Stimulated activated CD4-positive, alpha-beta T cell treated with anti-CD3 and anti-CD28 coated beads, Interleukin-4, amount 100 ng/mL, for 1 hour (primary cell): ENCODE measurements at places on chromosomes 1 and 21.

- no peak for DNase-seq
Observed at GRCh38 chr1:182587666-182588499, 1.2 kb downstream of the RNASEL start.

GRCh38 chr1:152110365-152110859, 4.8 kb downstream of the TCHH start:
- peak; percentile 25 for DNase-seq

DNA sequence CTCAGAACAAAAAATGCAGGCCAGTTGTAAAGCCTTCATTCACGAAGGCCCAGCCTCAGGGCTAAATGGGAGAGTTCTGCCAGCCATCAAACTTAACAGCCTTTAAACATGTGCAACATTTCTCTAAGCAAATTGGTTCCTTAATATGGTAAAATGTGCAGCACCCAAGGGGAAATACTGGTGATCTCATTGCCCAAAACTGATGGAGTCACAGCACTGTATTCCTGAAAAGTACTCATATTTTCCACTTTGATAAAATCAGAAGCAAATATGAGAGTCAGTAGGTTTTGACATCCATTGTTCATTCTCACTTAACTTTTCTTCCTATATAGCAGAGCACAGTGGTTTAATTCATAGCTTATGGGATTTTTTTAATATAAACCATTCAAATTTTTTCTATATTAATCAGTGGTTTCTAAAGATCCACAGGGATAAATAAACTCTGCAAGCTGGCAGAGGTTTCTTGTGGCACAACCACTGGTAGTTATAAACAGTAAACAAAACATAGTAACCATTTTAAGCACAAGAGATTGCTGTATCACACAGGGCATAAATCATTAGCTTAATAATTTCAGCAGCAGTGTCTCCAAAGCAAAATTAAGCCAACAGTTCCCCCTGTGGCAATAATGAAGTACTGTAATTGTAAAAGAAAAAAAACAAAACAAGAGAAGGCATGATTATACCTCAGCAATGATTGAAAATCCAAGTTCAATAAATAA, 106.9 kb upstream of the LYPLAL1 start:
- DNase-seq, result no peak

- no peak for DNase-seq
Observed at GRCh38 chr1:37471345-37472231, 2.8 kb upstream of the ZC3H12A start.

DNA sequence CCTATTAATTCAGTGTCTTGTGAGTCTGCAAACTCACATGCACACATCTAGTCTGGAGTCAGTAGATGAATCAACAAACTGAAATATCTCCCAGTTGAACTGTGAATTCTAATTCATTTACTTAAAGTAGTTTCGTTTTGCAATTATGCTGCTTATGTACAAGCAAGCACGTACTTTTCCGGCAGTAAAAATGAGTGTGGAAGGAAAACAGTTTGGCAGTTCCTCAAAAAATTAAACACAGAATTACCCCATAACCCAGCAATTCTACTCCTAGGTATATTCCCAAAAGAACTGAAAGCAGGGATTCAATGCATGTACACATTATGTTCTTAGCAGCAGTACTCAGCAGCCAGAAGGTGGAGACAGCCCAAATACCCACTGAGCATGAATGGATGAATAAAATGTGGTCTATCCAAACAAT, 49.3 kb downstream of the GNB1 start:
- no peak for DNase-seq

- no peak for DNase-seq
Observed at GRCh38 chr1:60903591-60903990, 178.8 kb upstream of the NFIA start.

GRCh38 chr1:219813294-219813693, 115.1 kb downstream of the SLC30A10 start:
- no peak for DNase-seq

DNA sequence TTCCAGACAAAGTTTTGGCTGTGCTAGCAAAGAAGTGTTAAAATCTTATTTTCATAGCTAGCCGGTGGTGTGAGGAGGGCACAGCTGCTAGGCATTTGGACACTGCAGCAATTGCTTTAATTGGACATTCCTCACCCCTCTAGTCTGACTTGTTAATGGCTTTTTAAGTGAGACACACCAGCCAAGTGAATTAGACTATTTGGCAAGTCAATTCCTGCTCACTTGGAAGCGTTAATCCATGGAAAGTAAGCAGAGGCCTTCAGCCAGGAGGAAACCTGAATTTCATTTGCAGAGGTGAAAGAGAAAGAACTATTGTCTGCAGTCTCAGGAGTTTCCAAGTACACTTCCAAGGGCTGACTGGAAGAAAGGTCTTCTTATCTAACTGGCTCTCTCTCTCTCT, 175.7 kb downstream of the ST6GALNAC3 start:
- no peak for DNase-seq

GRCh38 chr1:12048372-12048771, 14.7 kb upstream of the TNFRSF8 start:
- no peak for DNase-seq

GRCh38 chr1:240254778-240255291, 163.2 kb downstream of the FMN2 start:
- DNase-seq, result no peak

GRCh38 chr1:94092210-94092613, 28.7 kb downstream of the ABCA4 start:
- DNase-seq, result no peak

GRCh38 chr1:43348809-43349593, 9.8 kb upstream of the CDC20 start:
- DNase-seq, result peak; percentile 40

- DNase-seq, result no peak
Observed at GRCh38 chr1:109712321-109712864, 342 bp downstream of the GSTM5 start.

GRCh38 chr1:27686223-27686990, 14.4 kb upstream of the IFI6 start:
- DNase-seq, result no peak

- no peak for DNase-seq
Observed at GRCh38 chr21:32991361-32991760, 34.4 kb upstream of the OLIG2 start.

GRCh38 chr1:30111431-30111830, 612.0 kb downstream of the MATN1 start:
- DNase-seq, result no peak

DNA sequence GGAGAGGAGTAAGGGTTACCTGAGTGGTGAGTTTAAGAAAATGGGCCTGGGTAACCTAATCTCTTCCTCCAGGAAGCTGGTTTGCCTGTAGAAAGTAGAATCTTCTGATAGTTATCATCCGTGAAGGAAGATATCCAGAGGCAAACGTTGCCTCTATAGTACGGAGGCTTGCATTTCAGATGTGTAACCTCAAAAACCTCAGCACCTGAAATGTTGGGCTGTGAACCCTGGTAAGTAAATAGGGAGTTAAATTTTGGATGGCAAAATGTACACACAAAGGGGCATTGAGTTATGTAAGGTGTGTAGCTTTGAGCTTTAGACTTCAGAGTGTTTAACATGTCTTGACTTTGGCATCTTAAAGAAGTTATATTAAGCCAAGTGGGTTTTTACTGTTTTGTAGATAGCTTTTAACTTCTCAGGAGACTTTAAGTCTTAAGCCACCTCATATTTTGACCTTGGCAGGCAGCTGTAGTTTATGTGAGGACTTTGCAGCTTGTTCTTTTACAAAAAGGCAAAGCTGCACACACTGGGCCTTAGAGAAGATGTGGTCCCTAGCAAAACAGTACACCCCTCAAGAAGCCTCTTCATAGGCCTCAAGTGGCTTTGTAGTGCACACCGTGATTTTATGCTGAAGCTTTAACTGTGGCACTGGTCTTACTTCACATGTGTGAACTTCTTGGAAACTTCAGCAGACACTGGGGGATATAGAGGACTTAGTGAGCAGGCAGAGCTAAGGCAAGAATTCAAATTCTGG, 83.4 kb downstream of the SNRPE start:
- no peak for DNase-seq

- peak; percentile 41 for DNase-seq
Observed at GRCh38 chr1:243946946-243947345, 96.9 kb upstream of the AKT3 start.

DNA sequence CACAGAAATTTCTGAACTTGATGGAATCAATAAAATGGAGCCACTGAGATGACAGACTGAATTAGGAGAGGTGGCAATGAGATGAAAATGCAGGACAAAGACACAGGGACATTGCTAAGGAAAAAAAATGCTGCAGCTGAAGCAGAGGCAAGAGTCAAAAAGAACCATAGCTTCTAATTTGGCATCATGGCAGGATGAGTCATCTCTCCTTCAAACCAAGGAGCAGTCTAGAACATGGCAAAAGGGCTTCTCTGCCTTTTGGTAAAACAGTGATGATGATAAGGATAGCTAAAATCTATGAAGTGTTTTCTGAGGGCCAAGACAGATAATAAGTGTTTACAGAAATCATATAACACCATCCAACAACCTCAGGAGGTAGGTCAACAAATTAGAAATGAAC, 16.8 kb downstream of the SLC19A2 start:
- DNase-seq, result no peak

DNA sequence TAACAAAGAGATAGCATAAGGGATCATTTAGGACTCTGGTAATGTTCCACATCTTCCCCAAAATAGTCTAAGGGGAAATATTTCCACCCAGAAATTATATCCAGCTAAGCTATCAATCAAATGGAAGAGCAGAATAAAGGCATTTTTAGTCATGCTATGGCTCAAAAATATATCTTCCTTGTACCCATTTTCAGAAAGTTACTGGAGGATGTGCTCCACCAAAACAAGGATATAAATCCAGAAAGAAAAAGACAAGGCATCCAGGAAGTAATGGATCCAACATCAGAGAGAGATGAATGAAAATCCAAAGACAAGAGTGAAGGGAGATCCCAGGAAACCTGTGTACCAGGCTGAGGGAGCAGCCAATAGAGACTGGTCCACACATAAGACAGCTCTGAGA, 2.7 kb upstream of the KRTAP10-8 start:
- no peak for DNase-seq

DNA sequence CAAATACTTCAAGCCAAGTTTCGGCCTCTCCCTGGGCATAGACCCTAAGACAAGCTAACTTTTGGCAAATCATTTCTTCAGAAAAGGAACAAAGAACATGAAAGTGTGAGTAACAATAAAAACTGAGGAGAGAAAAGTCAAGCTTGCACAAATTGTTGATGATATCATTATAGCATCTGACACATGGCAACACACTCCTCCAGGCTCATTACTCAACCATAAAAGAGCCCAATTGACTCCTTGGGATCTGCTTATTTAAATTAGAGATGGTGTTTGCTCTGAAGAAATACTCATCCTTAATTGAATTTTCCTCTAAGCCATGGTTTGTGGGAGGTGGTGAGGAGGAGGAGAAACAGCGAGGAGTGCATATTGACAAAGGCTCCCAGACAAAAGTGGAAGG, 54.5 kb downstream of the TNFSF4 start:
- no peak for DNase-seq

- DNase-seq, result no peak
Observed at GRCh38 chr1:54249819-54250435, 50.0 kb downstream of the MRPL37 start.

DNA sequence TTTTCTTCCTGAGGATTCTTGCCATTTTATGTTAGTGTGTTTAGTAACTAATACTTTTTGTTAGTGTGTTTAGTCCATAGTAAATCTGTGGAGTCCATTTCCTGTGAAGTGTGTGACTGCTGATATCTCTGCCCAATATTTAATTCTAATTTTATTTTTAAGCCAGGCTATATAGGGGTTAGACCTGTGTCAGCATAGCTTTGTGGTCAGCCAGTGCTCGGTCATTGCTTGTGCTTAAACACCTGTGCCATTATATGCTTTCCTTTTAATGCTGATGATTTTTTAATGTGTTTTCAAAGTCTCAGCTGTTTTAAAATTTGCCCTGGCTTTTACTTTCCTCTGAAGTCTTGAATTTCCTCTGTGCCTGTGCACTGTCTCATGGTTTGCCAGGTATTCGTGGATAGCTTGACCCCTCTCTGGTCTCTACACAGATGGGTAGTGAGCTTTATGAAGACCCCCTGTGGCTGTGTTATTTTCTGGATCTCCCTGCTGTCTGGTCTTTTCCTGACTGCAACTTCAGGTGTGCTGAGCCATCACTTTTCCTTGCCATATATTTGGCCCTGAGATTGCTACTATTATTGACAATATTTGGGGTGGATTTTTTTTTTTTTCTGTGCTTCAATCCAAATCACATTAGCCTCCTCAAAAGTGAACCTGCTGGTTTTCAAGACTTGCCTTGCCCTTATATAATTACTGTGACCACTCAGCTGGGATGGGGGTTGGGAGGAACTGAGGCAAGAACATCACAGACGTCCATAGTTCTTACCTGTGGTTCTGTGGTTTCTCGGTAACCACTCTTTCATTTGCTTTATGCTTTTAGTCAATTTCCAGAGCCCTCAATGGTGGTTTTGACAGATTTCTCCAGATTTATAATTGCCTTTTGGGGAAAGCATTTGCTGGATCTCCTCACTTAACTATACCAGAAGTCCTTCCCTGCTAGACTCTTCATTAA, 59.6 kb downstream of the RPS6KC1 start:
- no peak for DNase-seq

GRCh38 chr1:4796161-4797015, 142.0 kb downstream of the AJAP1 start:
- DNase-seq, result no peak

DNA sequence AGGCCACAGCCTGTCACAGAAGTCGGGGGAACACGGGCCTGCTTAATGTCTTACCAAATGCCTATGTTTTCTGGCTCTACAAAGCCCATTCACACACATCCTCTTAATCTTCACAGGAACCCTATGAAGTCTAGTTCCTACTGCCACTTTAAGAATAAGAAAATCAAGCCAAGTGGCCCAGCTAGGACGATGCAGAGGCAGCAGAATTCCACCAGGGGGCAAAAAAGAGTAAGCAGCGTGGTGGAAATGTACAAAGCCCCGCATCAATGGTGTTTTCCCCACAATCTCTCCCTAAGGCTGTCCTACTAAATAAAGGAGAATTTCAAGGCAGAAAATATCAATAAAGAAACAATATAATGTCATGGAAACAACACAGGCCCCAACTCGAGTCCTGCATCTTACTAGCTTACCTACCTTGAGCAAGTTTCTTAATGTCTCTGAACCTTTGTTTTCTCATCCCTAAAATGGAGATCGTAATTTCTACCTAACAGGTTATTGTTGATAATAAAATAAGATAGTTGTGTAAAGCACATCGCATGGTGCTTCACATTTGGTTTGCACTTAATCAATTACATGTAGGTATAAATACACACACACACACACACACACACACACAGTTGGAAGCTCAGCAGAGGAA, 21.4 kb downstream of the SEC16B start:
- DNase-seq, result peak; percentile 3

DNA sequence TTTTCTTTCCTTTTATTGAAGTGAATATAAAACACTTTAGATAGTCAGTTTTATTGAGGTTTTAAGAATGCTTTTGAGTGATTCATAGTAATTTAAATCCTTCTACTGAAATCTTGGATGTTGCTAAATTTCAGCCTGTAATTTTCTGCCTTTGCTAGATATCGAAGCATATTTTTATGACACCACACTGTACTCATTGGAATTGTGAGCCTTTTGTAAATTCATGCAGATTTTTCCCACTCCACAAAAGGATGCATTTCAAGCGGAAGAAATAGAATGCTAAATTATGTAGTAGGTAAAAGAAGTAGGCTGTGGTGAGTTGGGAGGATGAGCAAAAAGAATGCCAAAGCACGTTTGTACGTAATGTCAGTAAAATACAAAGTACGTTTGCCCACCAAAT, 13.8 kb downstream of the SNX7 start:
- DNase-seq, result no peak
